ENCODE measurements at places on chromosomes 11 and 22.

- no peak for DNase-seq
Measured at GRCh38 chr11:98600103-98600502, 420.6 kb upstream of the CNTN5 start.

DNA sequence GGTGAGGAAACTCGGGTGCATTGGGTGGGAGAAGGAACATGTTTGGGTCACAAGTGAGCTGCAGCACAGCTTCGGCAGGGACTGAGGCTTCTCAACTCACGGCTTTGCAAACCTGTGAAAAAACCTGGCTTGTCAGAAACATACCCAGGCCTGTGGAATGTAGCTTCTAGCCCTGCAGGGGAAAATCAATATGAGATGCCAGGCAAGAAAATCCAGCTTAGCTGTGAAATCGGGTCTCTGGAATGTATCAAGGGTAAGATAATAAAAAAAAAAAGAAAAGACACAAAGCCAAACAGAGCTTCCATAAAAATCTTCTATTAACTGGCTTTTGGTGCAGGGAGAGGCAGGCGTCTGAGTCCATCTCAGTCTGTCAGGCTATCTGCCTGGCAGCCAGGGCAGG lies 28.5 kb downstream of the UQCR10 start:
- DNase-seq: no peak

DNA sequence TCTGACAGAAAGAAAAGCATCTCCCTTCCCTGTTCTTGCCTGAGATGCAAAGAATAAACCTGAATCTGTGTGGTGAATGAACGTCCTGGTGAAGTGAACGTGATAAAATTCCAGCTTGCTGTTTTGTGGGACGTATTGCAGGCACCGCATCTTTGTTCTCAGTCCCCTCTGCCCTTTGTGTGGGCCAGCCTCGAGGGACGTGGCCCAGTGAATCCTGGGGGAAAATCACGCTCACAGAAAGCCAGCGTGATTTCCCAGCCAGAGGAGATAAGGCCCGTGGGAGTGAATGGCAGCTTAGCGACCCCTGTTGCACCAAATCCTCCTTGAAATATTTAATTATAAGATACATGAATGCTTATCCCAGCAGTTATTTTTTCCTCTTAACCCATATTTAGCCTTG lies 129.1 kb downstream of the COMMD9 start:
- no peak for DNase-seq

- DNase-seq: peak; percentile 19
Measured at GRCh38 chr11:108697872-108698473, 33.1 kb downstream of the DDX10 start.

GRCh38 chr11:69293819-69294505 lies at the start of gene MYEOV:
TSS of gene MYEOV (plus strand) at chr11:69294155. CDS start at chr11:69295355, 1,200 bp downstream.
- no peak for DNase-seq

DNA sequence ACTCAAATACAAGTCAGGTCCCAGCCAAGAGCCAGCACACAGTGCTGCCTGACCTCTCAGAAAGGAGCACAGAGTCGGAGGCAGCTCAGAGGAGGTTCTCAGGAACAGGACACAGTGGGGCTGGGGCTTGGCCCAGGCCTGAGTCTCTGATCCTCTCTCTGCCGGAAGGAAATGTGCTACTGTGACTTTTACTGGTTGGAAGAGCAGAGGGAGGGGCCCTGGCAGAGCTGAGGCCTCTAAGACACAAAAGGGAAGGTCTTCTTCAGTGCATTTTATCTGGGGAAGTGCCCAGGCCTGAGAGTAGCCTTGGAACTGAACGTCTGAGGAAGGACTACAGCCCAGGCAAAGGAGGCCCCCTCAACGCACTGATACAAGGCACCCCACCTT lies 16.2 kb upstream of the CASTOR1 start:
- no peak for DNase-seq

DNA sequence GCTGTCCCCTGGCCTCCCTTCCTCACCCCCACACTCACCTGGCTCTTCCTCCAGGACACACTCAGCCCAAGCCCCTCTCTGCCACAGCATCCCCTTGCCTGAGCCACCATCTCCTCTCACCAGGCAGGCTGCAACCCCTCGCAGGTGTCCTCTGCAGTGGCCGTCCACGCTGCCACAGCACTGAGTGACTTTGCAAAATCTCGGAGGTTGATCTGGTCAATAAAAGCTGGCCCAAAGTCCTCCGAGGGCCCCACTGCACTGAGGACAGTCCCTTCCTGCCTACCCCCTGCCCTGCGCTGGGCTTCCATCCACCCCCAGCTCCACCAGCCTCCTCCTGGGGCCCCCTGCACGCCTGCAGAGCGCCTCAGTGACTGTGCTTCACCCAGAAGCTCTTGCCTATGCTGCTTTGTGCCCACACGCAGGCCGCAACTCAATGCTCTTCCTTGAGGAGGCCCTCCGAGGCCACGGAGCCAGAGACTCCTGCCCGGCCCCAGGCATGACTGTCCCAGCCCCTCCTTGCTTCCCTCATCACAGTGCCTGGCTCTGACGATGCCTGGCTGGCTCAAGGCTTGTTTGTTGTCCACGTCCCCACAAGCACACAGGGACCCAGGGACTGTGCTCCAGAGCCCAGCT lies 30.8 kb upstream of the SLC22A12 start:
- DNase-seq: no peak
